ENCODE measurements at places on chromosomes 5 and 9.
A peak's percentile ranks its signal among the peaks of the same experiment; 100 is the strongest.

DNA sequence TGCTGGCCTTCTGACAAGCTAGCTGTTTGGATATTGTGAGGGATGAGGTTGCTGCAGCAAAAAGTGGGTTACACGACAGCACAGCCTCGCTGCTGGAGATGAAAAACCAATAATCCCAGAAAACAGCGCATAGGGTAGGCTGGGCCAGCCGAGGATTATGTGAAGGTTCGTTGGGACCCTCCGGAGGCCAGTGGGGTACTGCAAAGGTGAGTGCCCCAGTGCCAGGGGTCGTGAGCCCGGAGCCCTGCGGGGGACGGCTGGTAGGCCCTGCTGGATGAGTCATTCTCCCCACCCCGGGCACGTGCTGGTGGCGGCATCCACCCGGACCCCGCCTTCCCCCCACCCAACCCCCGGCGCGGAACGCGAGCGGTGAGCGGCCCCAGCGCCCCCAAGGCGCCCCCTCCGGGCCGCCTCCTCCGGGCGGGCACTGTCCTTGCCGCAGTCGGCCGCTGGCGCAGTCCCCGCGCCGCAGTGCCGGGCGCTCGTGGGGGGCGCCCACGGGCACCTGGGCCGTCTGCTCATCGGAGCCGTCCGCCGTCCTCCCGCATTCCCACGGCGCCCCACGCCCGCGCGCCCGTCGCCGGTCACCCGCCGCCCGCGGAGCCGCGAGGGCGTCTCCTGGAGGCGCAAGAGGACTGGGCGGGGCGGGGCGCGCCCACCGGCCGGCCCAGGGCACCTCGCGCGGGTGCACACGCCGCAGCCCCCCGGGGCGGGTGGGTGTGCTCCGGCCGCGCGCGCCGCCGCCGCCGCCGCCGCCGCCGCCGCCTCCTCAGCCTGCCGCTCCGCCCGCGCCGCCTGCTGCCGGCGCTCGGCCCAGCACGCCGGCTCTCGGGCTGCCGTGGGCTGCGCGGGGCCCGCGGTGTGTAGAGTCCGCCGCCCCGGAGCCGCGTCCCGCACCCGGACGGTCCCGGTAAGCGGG is at the start of gene PHF24:
PHF24 (plus strand) TSS at position 794 of the 919 bp plus-strand sequence. CDS start 13,014 bp downstream, outside the sequence.
- DNase-seq = no peak

- peak; percentile 17 for DNase-seq
Observed at GRCh38 chr5:55188656-55189540, 15.9 kb upstream of the CDC20B start.

DNA sequence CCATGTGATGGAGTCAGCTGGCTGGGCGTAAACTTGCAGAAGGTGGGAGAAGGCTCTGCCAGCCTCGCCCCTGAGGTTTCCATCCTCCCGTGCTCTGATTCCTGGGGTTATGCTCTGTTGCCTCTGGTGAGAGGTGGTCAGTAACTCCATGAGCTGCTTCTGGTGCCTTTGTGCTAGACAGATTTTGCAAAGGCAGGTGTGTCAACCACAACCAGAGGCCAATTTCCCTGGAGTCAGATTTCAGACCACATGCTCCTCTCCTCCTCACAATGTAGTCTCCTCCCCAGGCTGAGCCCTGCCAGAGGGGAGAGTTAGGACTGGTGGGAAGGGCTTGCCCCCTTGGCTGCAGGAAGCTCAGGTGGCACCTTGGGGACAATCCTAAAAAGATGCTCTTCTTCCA is 38.8 kb upstream of the TENT4A start:
- no peak for DNase-seq

- peak; percentile 95 for DNase-seq
Observed at GRCh38 chr5:95846554-95847260, 24.2 kb upstream of the GLRX start.

Measured in osteoblast (primary cell).